ENCODE measurements at places on chromosomes 7 and 10.
A peak's percentile ranks its signal among the peaks of the same experiment; 100 is the strongest.

DNA sequence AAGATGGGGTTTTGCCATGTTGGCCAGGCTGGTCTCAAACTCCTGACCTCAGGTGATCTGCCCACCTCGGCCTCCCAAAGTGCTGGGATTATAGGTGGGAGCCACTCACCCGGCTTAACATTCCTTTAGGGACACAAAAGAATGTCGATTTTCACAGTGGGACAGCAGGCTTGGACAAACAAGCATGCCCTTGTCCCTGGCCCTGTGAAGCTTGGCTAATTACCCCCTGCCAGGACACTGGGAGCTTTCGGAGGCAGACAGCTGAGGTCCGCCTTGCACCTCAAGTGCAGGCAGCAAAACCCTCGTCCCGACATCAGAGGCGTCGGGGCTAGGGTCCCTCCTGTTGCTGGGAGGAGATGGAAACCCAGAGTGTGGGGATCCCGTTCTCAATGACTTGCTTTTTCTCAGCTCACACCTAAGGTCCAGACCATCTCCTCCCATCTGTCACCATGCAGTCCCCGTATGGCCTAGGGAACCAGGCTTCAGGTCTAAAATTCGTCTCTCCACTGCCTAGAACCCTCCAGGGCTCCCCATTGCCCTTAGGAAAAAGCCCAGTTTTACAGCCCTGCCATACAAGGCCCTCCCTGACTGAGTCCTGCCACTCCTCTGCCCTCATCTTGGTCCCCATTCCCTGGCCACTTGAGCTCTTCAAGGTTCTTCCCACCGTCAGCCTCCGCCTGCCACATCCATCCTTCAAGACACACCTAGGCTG is 6.3 kb upstream of the CLIP2 start:
- no peak for DNase-seq

GRCh38 chr10:13820119-13820963 is 233.6 kb downstream of the PRPF18 start:
- DNase-seq, result no peak

- no peak for DNase-seq
These were observed 109.1 kb upstream of the TNRC18 start for GRCh38 chr7:5532536-5533335.

DNA sequence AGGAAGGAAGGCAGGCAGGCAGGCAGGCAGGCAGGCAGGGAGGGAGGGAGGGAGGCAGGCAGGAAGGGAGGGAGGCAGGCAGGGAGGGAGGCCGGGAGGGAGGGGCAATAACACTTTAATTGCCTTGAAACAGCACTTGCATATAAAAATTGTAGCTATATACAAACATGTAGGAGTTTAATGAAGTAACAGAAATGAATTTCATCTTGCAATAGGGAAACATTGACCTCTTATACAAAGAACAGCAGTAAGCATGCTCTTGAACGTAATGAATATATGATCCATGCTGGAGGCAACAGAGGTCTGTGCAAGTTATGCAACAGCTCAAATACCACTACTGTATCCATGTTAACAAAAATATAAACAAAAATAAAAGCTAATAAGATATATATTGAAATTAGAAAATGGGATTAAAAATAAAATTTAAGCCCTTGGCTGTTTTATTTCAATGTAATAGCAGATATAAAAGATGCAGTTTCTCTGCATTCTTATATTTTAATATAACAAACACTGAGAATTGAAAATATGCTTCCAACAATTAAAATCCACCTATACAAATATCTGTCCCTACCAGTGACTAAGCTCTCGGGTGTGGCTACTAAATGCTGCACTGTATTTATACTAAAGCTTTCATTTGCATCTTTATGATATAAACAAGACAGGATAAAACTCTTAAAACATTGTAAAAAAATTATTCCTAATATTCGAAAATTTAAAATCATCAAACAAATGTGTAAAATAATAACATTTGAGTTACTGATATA is 50.3 kb downstream of the CACNA2D1 start:
- DNase-seq, result no peak

DNA sequence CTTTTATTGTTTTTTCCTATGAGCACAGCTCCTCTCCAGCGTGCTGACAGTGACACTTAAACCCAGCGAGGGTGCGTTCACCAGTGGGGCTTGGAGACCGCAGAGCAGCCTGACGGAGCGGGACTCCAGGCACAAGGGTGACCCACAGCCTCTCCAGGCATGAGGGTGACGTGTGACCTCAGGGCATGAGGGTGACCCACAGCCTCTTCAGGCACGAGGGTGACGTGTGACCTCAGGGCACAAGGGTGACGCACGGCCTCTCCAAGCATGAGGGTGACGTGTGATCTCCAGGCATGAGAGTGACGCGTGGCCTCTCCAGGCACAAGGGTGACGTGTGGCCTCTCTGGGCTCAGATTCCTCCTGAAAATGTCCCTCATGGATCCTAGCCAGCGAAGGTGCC is 164.3 kb upstream of the TCERG1L start:
- DNase-seq, result no peak

GRCh38 chr10:22699976-22700375 is 14.4 kb downstream of the PIP4K2A start:
- DNase-seq, result no peak

- DNase-seq, result no peak
These were observed 15.2 kb downstream of the HNRNPF start for GRCh38 chr10:43393606-43394360.

DNA sequence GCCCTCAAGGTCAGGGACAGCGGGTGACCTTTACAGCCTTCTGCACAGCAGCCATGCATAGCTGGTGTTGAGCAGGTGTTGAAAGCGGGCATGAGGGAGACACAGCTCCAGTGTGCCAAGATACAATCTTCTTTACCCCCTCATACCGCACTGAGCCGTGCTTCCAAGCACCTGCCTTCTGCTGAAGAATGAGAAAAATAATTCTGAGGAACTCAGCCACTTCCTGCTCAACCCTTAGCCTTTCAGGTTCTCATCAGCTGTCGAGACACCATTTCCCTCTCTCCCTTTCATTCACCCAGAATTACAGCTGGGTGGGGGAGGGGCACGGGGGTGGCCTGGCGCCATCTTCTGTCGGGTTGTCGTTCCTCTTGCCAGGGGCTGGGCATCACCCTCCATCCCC is 58.6 kb downstream of the COL13A1 start:
- DNase-seq, result no peak

- no peak for DNase-seq
These were observed 82.7 kb downstream of the SLC25A13 start for GRCh38 chr7:96238976-96239766.

- no peak for DNase-seq
These were observed 30.8 kb upstream of the SAR1A start for GRCh38 chr10:70201105-70201504.

GRCh38 chr7:45703911-45704682 is 129.9 kb downstream of the ADCY1 start:
- DNase-seq, result no peak

GRCh38 chr7:157438121-157439025 is 101.6 kb downstream of the DNAJB6 start:
- DNase-seq, result no peak

DNA sequence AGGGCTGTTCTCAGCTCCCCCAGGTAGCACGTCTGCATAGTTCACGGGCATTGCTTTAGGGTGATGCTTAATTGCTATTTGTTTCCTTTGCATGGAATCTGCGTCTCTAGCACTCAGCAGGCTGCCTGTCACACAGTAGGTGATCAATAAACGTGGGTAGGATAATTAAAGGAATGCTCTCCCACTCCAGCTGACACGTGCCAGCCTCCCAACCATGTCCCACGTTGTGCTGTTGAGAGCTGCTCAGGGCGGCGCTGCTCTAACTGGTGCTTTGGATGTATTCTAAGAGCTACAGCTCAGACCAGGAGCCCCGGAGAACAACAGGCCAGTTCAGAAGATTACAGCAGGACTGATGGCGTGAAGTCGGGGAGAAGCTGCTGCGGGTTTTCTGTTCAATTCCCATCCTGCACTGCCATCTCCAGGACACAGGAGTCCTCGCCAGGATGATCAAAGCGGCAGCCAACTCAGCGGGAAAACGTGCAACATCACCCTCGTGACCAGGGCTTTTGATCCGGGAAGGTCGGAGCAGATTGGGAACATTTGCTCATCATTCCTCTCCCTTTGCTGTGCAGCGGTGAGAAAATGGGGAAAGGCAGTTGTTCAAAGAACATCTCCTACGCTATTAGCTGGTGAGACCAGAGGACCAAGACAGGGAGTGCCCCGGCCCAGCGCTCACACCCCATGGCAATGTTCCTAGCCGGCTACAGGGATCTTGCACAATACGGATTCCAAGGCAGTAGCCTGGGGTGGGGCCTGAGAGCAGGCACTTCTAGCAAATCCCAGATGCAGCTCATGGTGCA is 50.5 kb upstream of the FOXK1 start:
- peak; percentile 85 for DNase-seq

DNA sequence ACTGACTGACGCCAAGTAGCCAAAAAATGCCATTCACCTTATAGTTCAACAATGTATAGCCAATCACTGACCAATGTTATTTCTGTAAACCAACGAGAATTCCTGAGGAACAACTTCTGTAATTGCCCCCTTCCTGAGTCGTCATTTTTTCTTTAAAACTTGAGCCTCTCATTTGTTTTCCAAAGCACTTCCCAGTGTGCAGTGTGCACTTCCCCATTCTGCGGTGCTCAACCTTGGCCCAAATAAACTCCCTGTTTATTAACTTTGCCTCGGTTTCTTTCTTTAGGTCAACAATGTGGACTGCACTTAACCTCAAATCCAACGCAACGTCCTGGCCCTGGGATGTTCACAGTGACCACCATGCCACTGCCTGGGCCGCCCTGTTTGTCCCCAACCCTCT is 15.1 kb downstream of the PKD1L1 start:
- DNase-seq, result no peak

DNA sequence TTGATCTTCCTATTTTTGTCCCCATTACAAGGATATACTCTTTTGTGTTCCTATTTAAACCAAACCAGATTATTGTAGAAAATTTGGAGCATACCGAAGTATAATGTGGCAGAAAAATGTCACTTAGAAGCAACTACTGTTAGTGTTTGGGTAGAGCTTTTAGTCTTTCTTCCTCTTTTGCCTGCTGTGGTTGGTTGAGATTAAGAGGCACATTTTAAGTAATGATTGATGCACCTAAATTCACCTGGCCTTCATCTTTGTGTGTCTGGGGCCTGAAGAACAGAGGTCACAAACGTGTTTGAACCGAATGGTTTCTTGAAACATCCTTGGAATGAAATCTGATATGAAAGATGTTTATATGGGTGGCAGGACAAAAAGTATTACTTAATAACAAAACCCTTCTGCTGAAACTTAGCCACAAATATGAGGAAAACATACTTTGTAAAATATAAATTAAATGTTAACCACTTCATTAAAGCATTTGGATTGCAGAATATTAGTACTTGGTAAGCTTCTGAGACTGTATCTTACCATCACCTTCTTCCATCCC is 2.6 kb downstream of the BPGM start:
- DNase-seq, result no peak

- DNase-seq, result no peak
These were observed 213.8 kb downstream of the COBL start for GRCh38 chr7:51102828-51103227.

- DNase-seq, result no peak
These were observed 37.3 kb downstream of the ADRA2A start for GRCh38 chr10:111113961-111114757.

DNA sequence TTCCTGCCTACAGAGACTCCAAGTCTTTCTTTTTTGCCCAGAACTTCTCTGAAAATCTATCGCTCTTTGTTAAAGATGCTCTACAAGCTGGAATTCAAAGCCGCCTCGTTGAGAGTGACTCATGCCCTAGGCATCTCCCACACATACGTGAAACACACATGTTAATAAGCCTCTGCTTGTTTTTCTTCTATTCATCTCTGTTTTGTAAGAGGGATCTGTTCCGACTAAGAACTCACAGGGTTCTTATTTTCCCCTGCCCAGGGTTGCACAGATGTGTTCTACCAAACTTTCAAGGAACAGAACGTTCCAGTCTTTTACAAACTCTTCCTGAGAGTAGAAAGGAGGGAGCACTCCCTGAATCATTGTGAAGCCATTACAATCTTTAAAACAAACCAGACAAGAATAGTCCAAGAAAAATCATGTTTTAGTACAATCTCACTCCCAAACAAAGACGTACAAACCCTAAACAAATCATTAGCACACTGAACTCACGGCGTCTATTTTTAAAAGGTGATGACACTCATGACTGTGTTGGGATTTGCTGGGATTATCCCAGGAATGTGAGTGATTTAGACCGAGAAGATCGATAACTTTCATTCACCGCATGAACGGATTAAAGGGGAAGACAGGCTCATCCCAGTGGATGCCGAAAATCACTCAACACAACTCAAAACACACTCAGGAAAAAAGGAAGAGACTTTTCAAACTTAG is 55.3 kb upstream of the INPP5A start:
- peak; percentile 85 for DNase-seq

DNA sequence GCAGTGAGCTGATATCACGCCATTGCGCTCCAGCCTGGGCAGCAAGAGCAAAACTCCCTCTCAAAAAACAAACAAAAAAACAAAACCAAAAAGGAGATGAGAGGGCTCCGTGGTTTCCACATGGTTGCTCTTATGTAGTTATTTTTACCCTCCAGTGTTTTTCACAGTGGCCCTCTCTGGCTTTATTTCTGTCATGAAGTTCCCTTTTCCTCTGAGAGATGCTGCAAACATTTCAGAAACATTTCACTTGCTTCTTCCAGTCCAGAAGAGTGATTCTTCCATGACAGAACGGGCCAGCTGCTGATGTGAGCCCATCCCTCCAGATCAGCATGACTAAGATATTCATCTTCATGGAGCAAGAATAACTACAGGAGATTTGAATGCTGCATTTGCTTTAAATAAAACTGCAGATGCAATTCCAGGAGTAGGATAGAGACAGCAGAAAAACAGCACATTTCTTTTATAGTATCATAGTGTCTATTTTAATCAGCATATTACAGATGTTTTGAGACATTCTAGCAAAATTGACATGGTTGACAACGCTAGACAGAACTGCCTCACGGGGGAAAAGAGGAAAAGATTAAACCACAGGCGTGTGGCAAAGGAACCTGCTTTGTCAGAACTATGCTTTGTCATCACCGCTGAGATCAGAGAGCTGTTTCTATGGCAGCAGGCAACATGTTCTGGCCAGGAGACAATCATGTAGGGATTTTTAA is 40.3 kb downstream of the NRCAM start:
- no peak for DNase-seq

DNA sequence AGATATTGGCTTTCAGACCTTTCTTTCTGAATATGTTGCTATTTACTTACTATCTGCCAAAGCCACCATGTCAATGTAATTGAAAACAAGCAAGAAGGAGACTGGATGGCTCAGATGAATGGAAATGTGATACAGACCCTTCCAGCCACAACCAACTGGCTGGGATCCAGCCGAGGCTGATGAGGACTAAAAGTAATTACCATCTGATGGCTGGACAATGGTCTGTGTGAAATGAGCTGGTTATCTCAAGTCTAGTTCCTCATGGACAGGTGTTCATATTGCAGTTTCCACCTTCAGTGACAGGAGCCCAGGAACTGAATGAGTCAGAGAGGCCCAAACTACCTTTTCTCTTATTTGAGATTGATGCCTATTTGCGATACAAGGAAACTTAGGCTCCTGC is 267.5 kb downstream of the GATA3 start:
- DNase-seq, result no peak

Data from AG04450 (cell line).